ENCODE measurements at places on chromosomes 7 and 10.

DNA sequence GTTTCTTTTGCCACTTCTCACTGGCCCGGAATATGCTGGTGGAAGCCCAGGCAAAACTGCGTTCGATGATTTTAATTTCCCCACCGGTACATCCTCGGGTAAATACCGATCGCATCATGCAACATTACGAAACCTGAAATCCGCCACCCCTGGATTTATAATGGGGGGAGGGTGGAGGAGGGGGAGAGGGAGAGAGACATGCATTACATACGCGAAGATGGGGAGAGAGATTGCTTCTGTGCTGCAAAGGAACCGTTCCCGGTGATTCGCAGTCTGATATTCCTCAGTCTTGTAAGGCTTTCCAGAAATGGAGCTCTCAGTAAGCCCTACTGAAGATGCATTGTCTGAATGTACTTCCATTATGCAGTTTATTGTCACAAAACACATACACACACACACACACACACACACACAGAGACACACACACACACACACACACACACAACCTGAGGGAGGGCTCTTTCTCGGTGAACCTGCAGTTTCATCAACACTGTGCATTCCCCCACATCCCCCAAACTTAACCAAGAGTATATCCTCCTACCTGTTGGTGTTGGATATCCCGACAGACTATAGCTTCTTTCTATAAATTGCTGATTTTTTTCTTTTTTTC is 741 bp downstream of the GPR85 start:
- no peak for DNase-seq

DNA sequence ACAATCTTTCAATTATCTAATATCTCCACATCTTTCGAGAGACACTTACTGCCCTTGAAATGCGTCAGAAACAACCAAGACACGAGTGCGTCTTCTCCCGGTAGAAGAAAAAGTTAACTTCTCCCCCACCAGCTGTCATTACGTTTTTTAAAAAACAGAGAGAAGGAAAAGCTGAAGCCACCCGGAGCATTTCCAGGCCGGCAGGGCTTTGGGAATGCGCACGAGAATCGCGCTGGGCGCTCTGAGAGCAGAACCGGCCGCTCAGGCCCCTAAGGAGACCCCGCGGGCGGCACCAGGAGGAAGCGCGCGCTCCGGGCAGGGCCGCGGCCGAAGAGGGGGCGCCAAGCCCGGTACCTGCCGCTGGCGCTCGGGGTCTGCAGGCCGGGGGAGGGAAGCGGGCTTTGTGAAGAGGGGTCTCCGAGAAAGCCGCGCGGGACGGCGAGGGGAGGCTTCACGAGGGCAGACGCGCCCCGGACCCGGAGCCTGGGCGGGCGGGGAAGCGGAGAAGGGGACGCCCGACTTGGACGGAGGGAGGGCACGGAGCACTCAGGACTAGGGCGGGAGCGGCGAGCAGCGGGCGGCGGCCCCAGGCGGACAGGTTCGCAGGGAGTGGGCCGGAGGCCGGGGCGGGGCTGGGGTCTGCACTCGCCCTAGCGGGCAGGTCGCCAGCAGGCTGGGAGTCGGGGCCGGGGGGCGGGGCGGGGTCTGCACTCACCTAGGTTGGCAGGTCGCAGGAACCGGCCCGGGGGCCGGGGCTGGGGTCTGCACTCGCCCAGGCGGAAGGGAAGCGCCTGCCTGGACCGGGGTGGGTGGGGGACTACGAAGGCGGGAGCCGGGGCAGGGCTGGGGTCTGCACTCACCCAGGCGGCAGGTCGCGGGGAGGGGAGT is 932 bp downstream of the ESYT2 start:
- peak; percentile 39 for DNase-seq

DNA sequence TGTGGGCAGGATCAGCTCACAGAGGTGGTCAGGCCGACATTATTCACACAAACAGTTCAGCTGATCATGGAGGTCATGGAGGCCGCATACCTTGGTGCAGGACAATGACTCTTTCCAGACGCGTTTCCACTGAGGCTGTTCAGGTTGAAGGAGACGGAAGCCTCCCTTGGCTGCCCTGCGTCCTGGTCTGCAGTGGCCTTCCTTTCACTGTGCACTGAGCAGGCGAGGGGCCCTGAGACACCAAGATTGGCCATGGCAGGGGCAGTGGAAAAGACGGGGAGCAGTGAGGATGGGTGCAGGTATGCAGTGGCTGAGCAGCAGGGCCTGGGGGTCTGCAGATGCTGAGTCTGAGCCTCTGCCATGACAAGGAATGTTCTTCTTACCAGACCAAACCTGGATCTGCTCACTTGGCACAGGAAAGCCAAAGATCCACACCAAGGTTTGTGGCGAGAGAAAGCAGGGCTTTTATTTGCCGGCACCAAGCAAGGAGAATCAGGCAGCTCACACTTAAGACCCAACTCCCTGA is 263.3 kb downstream of the GLRX3 start:
- no peak for DNase-seq

- no peak for DNase-seq
Observed at GRCh38 chr7:23275912-23276311, 23.2 kb upstream of the MALSU1 start.

GRCh38 chr7:138338361-138338760 is 121.7 kb upstream of the TRIM24 start:
- DNase-seq, result no peak

DNA sequence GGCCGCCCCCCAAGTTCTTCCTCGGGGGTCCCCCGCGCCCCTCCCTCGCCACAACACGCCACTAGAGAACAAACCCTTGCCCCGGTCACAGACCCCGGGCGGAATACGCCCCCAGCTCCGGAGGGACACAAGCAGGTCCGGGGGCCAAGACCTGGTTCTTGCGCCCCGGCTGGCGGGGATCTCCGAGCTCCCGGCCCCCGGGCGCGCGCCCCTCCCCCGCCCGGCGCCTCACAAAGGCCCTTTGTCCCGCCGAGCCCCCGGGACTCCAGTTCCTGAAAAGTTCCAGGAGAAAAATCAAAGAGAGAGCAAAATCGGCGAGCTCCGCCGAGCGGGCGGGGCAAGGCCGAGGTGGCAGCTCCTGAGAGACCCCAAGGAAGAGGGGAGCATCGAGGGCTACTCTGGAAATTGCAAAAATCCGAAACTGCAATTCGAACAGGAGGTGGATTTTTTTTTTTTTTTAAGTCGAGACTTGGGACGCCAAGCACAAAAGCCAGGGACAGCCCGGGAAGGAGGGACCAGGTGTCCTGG is 4.0 kb downstream of the TNRC18 start:
- no peak for DNase-seq

GRCh38 chr7:27510541-27510940 is 152.1 kb downstream of the HIBADH start:
- no peak for DNase-seq

DNA sequence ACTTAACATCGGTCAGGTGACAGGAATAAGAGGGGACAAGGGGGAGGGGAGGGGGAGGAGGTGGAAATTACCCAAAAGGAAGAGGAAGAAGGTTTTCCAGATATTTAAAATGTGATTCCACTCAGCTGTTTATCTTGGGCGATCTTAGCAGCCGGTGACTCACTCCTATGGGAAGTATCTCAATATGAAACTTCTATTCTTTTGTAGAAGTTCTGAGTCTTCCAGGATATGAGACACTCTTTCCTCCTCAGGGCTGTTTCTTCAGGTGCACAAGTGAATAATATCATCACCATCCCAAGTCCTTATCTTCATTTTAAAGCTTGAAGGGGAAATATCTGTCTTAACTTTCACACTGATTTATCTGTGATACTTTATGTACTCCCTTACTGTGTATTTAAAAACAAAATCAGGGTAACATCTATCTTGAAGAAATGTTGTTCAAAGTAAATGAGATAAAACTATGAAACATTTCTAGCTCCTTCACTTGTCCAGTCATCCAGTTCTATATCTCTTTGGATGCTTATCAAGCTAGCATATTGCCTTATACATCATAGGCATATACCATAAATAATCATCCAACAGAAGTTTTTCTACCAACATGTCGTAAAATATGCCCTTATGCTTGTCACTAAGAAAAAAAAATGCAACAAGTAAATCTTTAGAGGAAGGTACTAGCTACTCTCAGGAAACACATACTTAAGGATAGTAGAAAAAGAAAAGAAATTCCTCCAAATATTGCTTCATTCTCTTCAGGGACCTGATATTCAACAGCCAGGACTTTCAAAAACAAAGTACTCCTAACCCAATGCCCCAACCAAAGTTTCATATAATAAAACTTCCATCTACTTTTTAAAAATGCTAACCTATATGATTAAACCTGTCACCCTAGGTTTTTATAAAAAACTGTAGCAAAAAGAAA is 13.7 kb downstream of the DOCK4 start:
- no peak for DNase-seq

DNA sequence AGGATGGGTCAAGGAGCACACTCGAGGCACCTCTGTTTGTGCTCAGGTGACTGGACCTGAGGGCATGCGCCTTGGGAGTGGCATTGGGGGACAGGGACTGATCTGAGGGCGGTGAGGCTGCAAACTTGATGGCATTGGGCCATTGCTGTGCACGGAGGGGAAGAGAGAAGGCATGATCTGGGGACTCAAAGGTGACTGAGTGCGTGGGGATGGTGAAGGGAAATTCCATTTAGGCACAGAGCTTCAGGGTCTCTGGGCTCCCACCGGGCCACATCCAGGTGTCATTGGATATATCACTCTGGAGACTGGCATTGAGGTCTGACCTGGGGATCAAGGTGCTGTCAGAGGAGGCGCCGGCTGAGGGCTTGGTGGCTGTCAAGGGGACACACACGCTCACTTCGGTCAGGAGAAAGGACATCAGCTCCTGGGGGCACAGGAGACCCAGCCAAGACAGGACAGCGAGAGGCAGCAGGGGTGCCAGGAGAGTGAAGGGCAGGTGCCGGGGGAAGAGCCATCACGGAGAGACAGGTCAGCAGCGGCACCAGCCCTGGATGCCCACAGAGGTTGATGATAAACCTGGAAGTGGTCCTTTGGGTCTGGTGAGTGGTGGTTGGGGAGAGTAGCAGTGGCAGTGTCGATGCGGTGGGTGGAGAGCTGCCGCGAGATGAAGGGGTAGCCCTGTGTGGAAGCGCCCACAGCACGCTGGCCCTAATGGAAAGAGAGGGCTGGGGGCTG is 5.5 kb downstream of the ADCK2 start:
- DNase-seq, result no peak

DNA sequence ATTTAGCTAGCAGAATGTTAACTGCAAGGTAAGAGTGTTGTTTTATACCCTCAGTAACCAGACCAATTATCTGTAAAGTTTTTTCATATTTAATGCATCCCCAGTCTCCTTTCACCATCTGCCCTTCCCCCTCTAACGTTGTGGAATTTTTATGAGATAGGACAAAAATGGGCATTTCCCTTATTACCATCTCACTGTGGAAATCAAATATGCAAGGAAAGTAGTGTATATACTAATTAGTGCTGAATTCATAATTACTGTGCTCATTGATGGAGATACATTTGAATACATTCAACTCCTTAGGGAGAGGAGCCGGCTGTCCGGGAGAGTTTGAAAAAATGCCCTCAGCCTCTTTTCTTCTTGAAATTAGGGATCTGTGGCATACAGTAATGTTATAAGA is 423.4 kb upstream of the MGMT start:
- no peak for DNase-seq

GRCh38 chr7:52450816-52451215 is 584.6 kb upstream of the POM121L12 start:
- DNase-seq, result no peak

- no peak for DNase-seq
Observed at GRCh38 chr10:93954726-93955363, 38.9 kb upstream of the PLCE1 start.

GRCh38 chr10:28569506-28570159 is 36.7 kb downstream of the WAC start:
- DNase-seq, result no peak
